ENCODE measurements at places on chromosomes 5 and 9.

DNA sequence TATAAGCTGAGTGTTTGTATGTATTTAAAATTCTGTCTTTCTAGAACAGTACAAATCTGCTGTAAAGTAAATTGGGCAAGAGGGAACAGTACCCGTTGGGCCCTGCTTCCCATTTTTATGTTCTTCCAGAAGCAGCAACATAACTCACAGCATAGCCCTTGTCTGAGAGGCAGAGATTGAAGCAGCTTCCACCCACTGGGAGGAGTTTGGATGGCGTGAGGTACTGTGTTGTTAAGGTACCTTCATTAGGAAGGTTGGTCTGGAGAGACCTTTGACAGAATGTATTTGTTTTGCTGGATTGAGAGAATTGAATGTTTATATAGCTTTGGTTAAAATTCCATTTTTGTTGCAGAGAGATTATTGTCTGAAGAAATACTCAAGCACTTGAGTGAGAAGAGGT, 24.8 kb downstream of the RAI14 start:
- no peak for DNase-seq

DNA sequence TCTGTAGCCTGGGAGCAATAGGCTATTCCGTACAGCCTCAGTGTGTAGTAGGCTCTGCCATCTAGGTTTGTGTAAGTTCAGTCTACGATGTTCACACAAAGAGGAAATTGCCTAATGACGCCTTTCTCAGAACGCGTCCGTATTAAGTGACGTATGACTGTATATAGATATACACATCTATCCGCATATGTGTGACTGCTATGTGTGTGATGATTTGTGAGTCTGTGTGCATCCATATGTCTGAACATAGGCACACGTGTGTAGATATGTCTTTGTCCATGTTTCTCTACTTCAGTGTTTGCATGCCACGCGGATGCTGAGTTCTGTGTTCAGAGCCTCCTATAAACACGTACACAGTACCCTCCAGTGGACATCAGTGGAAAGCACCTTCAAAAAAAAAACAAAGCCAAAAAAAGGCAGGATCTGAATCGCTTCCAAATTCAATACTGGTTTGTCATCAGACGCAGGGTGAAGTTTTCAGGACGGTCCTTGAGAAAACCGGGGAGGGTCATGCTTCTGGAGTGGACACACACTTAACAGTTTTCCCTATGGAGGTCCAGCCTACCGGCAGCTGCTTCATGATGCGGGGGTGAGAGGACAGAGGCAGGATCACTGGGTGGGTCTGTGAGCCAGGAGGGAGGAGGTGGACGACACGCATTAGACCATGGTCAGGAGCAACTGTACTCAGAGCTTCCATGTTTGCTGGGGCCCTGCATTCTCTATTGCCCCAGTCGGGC, 29.5 kb upstream of the ALDH1B1 start:
- peak; percentile 39 for DNase-seq

DNA sequence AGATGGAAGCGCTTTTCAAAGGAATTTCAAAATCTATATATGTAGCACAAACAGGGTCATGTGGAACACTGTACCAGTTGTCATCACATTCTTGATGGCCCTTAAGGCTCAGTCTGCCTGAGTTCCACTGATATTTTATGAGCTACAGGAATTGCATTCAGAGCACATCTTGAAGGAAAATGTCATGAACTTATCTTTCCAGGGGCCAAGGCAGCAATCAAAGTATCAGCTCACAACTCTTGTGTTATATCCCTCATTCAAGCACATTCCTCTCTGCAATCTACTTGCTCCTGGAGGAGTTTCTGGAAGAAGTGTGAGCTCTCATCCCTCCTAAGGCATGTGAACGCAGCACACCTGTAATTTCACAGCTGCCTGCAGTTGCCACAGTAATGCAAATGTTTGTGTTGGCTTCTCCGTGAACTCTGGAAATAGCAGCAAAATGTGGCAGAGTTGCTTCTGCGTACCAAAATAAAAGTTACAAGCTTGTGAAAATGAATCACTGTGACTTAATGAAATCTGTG, 89.7 kb upstream of the EQTN start:
- no peak for DNase-seq

DNA sequence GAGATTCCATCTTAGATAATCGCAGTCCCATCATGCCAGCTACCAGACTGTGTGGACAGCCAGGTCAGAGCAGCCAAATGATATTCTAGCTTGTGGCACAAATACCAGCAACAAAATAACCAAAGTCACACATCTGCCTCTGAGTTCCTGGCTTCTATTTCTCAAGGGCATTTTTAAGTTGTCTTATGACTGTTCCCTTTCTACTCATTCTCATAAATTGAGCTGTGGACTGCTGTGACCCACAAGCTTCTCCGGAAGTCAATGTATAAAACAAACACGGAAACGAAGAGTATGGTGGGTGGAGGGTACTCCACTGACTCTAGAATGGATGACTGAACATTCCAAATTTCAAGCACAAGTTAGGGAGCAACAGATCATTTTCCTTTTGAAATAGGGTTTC, 43.9 kb downstream of the PDCD1LG2 start:
- no peak for DNase-seq

DNA sequence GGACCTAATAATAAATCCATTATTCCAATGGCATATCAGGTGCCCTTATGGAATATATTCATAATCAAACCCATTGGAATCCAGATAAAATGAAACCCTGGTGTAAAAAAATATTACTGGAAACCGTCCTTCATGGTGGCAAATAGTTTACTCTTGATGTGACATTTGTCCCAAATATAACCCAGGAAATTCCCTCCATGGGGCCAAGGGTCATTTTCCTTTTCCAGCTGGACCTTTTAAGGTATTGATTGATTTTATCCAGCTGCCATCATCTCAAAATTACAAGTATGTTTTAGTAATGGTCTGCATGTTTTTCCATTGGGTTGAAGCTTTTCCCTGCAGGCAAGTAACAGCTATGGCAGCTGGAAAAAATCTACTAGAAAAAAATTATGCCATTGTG, 8.4 kb upstream of the UGT3A1 start:
- no peak for DNase-seq

DNA sequence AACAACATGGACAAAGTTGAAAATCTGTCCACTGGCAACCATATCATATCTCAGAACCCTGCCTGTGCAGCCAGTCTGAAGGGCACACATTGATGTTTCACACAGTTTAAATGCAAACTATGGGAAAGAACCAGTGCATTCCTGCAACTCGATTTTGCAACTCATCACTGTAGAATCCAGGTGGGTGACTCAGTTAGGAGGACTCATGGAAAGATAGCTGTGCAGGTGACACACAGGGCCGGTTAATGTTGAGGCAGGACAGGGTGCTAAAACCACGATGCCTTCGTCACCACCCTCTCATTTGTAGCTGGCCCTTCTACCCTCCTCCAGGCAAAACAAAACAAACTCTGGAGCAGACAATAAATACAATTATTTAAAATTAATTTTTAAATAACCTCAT, 62.8 kb downstream of the TLE1 start:
- DNase-seq: no peak

Data from BJ (cell line).